ENCODE measurements at places on chromosomes 13 and 19. TPM values are rescaled to one million over a fixed set of nuclear protein-coding genes. Genes with fewer than 3 reads are reported as not detected.

DNA sequence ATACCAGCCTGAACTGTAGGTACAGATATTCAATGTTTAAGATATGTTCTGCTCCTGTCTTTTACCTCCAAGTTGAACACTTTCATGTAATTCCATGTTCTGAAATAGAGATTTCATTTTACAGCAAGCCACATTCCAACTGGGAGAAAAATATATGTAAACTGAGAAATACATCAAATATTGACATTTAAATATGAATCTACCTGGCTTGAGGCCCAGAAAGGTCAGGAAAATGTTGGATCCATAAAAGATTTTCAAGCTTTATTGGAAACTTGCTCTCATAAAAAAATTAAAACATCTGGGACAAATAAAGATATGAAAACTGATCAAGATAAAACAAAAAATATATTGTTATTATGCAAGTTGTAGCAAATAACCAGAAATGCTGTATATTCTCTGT lies 1078.7 kb upstream of the ATXN8OS start:
- no peak for DNase-seq

DNA sequence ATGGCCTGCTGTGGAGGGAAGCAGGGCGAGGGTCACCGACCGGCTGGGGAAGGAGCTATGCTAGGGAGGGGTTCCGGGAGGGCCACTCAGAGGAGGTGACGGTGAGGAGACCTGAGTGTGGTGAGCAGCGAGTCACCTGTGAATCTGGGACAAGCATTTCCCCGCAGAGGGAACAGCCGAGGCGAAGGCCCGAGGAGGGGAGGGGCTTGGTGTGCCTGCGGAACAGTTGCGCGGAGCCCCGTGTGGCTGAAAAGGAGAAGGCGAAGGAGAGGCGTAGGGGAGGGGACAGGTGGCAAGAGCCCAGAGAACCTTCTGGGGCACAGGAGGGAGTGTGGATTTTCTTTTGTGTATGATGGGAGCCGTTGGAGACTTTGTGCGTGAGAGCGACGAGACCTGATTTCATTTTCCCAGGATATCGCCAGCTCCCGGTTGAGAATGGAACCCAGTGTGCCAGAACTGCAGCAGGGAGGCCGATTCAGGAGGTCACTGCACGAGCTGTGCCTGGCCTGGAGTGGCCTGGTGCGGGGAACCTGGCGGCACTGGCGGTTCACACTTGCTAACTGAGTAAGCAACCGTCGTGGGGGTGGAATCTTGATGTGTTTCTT lies 117.7 kb upstream of the ZNF507 start:
- no peak for DNase-seq

- DNase-seq = no peak
These were observed 130.6 kb upstream of the SOX1 start for GRCh38 chr13:111936267-111936925.

- no peak for DNase-seq
These were observed 29.5 kb downstream of the COL4A1 start for GRCh38 chr13:110277357-110277975.

- no peak for DNase-seq
These were observed 3.7 kb downstream of the GADD45B start for GRCh38 chr19:2479556-2480194.

- no peak for DNase-seq
These were observed 22.1 kb downstream of the ACTN4 start for GRCh38 chr19:38669552-38669951.

- no peak for DNase-seq
These were observed 1471.8 kb downstream of the EFNB2 start for GRCh38 chr13:105063676-105064075.

DNA sequence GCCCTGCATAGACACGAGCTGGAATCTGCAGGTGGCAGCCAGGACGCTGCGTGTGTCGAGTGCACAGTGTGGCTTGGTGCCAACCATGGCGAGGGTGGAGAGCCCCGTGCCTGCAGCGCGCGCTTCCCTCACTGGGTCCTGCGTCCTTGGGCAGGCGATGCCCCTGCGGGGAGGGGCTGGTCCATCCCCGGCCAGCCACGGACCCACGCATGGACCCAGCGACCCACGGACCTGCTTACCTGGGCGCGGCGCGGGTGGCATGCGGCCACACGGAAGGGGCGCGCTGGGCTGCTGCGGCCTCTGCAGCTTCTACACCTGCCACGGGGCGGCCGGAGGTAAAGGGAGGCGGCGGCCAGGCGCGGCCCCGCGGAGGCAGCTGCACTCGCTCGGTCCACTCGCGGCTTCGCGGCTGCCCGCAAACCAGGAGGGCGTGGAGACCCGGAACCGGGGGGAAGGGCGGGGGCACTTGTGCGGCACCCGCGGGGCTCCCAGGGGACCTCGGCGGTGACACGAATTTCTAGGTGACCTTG lies 569 bp upstream of the MCF2L start:
- DNase-seq = no peak

DNA sequence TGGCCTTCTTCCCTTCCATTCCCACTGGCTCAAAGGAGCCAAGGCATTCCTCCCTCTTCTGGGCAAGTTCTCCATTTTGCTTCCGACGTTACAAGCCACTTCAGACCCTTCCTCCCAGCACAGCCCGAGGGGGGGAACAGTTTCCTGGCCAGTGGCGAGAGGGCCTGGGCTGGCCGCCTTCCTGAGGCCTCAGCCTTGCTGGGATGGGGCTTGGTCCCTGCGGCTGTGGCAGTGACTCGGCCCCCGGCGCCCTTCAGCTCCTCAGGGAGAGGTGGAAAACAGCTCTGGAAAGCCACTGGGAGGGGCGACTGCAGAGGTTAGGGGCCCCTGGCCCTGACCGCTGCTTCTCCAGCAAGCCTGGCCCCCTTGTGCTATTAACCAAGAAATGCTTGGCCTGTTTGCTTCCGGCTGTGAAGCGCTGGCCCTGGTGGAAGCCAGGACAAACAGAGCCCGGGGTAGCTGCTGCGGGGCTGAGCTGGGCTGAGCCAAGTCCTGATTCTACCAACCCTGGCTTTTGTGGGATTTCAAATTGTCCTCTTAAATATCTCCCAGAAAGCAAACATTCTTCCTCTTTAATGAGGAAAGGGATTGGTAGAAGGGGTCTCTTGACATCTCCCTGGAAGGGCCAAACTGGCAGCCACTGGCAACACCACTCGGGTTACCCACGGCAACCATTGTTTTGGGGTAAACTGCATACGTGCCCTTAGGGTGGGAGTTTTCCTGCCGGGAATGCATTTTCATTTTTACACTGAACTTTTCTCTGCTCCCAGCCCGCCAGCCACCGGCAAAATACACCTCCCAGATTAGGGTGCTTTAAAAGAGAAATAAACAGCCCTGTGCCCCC lies 38.7 kb downstream of the C13orf46 start:
- no peak for DNase-seq

- no peak for DNase-seq
These were observed at the start of gene FAM83E for GRCh38 chr19:48614436-48615230. Gene FAM83E (minus strand): TSS chr19:48615076. CDS start chr19:48613372, 1,704 bp downstream.

DNA sequence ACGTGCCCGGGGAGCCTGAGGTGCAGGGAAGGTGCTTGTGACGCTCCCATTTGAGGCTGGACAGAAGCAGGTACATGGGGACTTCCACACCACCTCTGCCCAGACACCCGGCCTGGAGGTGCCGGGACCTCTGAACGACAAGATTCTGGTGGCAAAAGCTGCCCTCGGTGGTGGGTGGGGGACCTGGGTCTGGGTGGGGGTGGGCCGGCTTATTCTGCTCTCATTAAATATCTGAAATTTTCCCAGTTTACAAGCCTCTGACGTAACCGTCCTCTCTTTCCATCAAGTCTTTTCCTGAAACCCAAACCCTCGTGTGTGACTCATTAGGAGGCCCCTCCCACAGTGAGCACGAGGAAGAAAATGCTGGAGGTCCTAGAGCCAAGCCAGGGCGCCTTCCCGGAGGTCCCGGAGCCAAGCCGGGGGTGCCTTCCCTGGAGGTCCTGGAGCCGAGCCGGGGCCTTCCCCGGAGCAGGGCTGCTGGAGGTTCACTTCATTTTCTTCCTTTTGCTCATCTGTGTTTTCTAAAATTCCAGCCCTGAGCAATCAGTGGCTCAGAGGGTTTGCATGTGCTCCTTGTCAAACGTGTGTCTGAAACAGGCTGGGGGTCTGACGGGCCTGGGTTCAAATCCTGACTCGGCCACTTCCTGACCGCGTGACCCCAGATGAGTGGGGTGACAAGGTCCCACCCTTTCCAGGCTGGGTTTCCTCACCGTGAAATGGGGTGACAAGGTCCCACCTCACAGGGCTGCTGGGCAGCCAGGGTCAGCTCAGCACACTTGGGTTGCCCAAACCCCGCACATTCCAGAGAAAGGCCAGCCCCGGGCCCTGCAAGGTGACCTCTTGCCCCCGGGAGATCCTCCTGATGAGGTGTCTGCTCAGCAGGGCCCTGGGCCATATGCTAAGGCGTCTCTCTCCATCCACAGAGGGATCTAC lies 10.0 kb downstream of the CFD start:
- peak; percentile 93 for DNase-seq

DNA sequence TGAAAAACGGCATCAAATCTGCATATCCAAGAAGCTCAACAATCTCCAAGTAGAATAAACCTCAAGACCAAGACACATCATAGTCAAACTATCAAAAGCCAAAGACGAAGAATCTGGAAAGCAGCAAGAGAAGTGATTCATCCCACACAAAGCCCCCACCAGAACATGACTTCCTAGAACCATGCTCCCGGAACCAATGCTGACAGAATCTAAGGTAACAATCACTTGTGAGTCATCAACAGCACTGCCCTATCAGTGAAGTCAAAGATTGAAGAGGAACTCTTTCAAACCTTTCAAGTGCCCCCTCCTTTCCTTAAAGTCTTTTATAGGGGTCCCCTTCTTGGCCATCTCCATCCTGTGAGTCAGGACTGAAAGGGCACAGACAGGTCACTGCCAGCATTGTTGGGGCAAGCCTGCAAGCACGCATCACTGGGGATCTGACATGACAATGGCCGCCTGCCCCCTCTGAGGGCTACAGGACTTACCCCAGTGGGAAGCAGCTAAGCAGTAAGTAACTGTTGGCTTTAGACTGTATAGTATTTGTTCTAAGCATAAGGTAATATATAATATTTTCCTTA lies at the start of gene CCDC70:
Gene CCDC70 (plus strand): TSS at position 247 of the 578 bp plus-strand sequence. CDS start 3,443 bp downstream, outside the sequence.
- DNase-seq = peak; percentile 59

- DNase-seq = no peak
These were observed 163.6 kb downstream of the FGF9 start for GRCh38 chr13:21834521-21834920.

GRCh38 chr19:21474671-21475181 lies 30.7 kb upstream of the ZNF429 start:
- peak; percentile 60 for DNase-seq

DNA sequence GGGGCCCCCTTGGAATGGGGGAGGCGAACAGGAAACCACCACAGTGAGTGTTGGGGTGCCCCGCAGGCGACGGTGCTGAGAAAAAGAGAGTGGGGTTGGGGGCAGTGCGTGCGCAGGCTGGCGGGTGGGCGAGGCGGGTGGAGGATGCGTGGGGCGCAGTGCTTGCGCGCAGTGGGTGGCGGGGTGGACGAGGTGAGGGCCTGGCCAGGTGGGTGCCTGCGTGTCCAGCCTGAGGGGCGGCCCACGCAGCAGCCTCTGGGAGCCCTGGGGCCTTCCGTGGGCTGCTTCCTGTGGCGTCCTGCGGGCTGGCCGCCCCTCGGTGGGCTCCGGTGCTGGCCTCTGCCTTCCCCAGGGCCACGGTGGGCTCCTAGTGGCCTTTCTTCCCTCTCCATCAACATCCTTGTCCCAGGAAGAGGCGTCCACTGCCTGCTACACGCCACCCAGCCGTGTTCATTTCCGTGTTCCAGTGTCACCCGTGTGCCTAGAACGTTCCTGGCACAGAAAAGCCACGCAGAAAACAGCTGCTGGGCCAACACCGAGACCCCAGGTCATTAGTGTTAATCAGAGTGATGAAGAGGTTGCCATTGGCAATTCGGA lies 7.1 kb downstream of the ATP11A start:
- DNase-seq = no peak

DNA sequence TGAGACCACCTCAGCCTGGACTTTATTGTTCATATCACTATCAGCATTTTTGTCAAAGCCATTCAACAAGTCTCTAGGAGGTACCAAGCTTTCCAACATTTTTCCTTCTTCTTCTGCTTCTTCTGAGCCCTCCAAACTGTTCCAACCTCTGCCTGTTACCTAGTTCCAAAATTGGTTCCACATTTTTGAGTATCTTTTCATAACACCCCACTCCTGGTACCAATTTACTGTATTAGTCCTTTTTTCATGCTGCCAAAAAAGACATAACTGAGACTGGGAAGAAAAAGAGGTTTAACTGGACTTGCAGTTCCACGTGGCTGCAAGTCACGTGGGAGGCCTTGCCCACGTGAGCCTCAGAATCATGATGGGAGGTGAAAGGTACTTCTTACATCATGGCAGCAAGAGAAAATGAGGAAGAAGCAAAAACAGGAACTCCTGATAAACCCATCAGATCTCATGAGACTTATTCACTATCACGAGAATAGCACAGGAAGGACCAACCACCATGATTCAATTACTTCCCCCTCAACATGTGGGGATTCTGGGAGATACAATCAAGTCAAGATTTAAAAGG lies 215.1 kb downstream of the PCDH17 start:
- no peak for DNase-seq

- DNase-seq = no peak
These were observed 126.2 kb downstream of the LMO7 start for GRCh38 chr13:75762076-75762937.

- no peak for DNase-seq
These were observed 431.7 kb downstream of the KLF12 start for GRCh38 chr13:73702419-73703071.

- peak; percentile 70 for DNase-seq
These were observed 109.6 kb downstream of the KLF5 start for GRCh38 chr13:73168226-73168952.

- DNase-seq = no peak
These were observed 2380.9 kb downstream of the PCDH9 start for GRCh38 chr13:64849196-64849595.

GRCh38 chr13:40152145-40152544 lies 496.7 kb downstream of the COG6 start:
- DNase-seq = peak; percentile 75

DNA sequence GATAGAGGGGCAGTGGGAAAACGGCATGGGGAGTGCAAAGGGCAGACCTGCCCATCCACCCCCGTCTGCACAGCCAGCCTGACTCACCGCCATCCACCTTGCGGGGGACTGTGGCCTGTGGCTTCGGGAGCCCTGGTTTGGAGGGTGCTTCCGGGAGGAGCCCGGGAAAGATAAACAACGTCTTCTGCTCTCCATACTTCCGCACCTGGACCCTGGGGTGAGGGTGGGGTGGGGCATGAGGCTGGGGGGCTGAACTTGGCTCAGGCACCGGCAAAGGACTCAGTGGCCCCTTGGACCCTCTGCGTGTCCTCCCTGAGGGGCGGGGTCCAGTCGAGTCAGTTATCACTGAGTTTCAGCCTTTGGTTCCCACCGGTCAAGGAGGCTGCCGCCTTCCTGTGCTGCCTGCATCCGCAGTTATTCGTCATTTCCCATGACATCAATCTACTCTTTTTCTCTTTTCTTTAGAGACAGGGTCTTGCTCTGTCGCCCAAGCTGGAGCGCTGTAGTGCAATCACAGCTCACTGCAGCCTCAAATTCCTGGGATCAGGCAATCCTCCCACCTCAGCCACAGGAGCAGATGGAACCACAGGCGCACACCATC lies 3.2 kb downstream of the GPR108 start:
- no peak for DNase-seq

- no peak for DNase-seq
These were observed 26.1 kb downstream of the IPO5 start for GRCh38 chr13:97979556-97979955.

- DNase-seq = peak; percentile 69
These were observed 10.6 kb downstream of the POU2F2 start for GRCh38 chr19:42121656-42122069.

Gene ONECUT3
- total RNA-seq = not detected

Gene ZNF69
- not detected for total RNA-seq

Gene ZNF135
- 1.7 TPM for total RNA-seq

Gene CLDND2
- total RNA-seq = 1.4 TPM

Gene FUT1
- total RNA-seq = 0.91 TPM

Gene ZNF229
- total RNA-seq = 9.5 TPM

Gene IRGC
- not detected for total RNA-seq

Gene CDC34
- total RNA-seq = 190 TPM

Gene SRRM5
- 0.23 TPM for total RNA-seq

Gene KXD1
- 73.4 TPM for total RNA-seq

All from astrocyte (in vitro differentiated cells and primary cell).